ENCODE measurements at places on chromosomes 5 and 9.

DNA sequence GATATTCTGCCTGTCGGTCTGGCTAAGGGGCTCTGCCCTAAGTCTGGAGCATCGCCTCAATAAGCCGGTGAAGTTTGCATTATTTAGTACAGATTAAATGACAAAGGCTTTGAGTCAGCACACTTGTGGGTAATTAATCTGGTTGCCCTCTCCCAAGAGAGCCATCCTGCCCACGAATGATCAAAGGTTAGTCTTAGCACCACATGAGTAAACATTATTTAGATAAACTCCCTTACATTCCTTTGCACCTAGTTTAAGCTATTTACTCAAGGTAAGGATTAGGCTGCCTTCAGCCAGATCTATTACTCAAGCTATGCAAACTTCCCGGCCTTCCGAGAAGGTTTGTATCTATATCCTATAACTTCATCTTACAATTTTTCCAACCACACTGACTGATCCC, 572.1 kb downstream of the CHSY3 start:
- no peak for DNase-seq

- no peak for DNase-seq
Measured at GRCh38 chr9:100104314-100104713, 5.3 kb downstream of the INVS start.

DNA sequence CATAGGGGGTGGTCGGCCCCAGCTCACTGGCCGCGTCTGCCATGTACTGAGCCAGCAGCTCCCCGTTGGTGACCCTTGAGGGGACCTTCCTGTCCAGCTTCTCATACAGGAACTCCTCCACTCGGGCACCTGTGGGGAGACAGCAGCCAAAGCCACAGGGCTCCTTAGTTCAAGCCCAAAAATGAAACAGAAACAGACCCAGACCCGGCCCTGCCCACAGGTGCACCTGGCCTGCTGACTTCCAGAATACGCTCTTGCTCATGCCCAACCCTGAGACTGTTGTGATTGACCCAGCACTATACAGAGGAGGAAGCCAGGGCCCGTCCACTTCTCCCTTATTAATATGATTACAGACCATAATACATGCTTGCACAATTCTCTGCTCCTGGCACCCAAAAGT, 7.0 kb downstream of the SH3GLB2 start:
- no peak for DNase-seq

DNA sequence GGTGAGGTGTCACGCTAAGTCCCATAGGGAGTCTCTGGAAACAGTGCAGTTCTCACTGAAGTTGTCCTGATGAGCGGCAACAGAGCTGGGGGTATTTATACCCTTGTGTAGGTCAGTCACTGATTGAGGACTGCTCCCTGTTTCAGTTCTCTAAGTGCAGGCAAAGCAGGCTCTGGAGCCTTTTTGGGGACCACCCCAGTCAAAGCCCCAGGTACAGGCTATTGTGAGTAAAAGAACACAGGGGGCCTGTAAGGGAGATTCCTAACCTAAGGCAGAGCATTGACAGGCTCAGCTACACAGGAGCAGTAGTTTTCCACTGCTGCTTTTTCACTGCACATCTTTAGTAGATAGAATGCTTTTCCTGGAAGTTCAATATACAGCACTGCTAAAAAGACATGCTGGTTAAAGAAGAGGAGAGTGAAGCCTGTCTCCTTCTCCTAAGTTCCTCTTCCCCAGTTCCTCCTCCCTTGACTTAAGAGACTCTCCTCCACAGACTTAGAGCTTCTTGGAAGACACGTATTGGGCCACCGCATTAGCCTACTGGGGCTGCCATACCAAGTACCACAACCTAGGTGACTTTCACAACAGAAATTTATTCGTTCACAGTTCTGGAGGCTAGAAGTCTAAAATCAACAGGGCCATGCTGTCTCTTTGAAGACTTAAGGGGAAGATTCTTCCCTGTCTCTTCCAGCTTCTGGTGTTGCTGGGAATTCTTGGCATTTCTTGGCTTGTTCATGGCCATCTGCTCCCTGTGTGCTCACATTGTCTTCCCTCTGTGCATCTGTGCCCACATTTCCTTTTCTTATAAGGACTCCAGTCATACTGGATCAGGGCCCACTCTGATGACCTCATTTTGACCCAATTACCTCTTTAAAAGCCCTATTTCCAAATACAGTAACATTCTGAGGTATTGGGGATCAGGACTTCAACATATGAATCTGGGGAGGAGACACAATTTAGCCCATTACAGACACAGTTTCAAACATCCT, 221.0 kb downstream of the ESM1 start:
- no peak for DNase-seq

GRCh38 chr9:129241725-129242124, 63.7 kb upstream of the IER5L start:
- no peak for DNase-seq
